Cardiac atrium fibroblast (primary cell): ENCODE measurements at places on chromosomes 3 and 15. TPM values are rescaled to one million over a fixed set of nuclear protein-coding genes. Genes with fewer than 3 reads are reported as not detected.

Gene FOXB1
- not detected in 2 replicates for total RNA-seq

Gene CTXN2
- not detected in 2 replicates for total RNA-seq

Gene BUB1B
- 5.0 and 8.7 TPM in 2 replicates for total RNA-seq

Gene PARP15
- not detected in 2 replicates for total RNA-seq

Gene AEN
- total RNA-seq: 14.3 and 19.3 TPM in 2 replicates

Gene MPI
- 109 and 112 TPM in 2 replicates for total RNA-seq

Gene CCR4
- 0.32 TPM in 1 of 2 replicates, not detected in the other for total RNA-seq

Gene RPL4
- total RNA-seq: 5,866 and 6,819 TPM in 2 replicates

Gene IRAK2
- 2.7 and 10.9 TPM in 2 replicates for total RNA-seq

Gene FAM98B
- 6.0 and 10.5 TPM in 2 replicates for total RNA-seq
